Stimulated activated CD8-positive, alpha-beta memory T cell treated with anti-CD3 and anti-CD28 coated beads, Interleukin-4, amount 100 ng/mL, for 1 hour (primary cell): ENCODE measurements at places on chromosomes 3 and 15.

- DNase-seq, result no peak
These were observed 181.3 kb upstream of the WNT5A start for GRCh38 chr3:55668359-55668758.

GRCh38 chr15:37106490-37107001, 6.2 kb upstream of the MEIS2 start:
- no peak for DNase-seq

GRCh38 chr3:111465081-111465670, 76.8 kb upstream of the CD96 start:
- DNase-seq, result no peak

DNA sequence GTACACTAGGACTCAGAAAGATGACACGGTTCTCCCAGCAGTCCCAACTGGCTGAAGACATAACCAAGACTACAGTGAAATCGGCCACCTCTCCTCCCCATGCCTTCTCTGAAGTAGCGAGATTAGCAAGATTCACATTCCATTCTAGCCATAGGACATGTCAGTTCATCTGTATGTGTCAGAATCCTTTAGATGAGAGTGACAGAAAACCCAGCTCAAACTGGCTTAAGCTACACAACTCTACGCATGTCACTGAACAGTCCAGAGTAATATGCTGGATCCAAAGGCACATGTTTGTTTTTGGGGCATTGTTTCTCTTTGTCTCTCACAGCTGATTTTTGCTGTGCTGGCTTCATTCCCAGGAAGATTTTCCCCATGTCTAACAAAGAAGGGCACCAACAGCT, 75.8 kb downstream of the RARB start:
- DNase-seq, result no peak

DNA sequence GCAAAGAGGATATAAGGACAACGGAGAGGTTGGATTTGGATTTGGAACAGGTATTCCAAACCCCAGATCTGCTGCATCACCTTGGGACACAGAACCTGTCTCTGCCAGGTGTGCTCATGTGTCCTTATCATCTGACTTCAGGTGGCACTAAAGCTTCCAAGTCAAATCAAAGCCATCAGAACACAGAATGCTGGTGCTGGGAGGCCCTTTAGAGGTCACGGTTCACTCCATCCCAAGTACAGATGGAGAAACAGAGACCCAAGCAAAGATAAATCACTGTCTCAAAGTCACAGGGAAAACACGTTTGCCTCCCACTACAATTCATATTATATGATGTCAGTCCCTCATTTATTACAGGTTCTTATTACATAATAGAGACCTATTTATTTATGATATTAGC, 72.8 kb downstream of the HES1 start:
- no peak for DNase-seq

DNA sequence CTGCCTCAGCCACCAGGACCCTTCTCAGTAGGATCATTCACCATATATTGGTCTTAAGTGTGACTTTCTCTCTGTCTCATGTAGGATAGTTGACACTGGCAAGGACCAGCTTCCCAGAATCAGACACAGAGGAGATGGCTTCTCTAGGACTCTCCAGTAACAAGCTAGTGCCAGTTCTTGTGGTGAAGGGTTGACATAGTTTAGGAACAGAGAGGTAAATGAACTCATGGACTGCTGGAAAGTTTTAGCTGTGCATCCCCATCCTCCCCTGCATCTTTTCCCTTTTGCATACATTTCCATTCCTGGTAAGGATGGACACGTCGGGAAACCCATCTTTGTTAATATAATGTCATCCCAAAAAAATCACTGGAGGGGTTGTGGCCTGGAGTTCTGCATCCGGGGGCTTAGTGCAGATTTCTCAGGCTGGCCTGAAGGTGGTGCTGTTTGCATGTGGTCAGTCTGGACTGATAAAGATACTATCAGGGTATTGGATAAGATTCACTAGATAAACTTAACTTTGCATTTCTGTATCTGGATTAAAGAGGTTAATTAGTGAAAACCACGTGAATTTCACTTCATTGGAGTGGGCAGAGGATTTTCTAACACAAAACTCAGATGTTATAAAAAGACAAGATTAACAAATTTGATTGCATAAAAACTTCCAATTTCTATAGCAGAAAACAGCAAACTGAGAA, 110.8 kb downstream of the TBC1D2B start:
- DNase-seq, result no peak

- DNase-seq, result no peak
These were observed 514.4 kb upstream of the TBL1XR1 start for GRCh38 chr3:177711637-177712036.

DNA sequence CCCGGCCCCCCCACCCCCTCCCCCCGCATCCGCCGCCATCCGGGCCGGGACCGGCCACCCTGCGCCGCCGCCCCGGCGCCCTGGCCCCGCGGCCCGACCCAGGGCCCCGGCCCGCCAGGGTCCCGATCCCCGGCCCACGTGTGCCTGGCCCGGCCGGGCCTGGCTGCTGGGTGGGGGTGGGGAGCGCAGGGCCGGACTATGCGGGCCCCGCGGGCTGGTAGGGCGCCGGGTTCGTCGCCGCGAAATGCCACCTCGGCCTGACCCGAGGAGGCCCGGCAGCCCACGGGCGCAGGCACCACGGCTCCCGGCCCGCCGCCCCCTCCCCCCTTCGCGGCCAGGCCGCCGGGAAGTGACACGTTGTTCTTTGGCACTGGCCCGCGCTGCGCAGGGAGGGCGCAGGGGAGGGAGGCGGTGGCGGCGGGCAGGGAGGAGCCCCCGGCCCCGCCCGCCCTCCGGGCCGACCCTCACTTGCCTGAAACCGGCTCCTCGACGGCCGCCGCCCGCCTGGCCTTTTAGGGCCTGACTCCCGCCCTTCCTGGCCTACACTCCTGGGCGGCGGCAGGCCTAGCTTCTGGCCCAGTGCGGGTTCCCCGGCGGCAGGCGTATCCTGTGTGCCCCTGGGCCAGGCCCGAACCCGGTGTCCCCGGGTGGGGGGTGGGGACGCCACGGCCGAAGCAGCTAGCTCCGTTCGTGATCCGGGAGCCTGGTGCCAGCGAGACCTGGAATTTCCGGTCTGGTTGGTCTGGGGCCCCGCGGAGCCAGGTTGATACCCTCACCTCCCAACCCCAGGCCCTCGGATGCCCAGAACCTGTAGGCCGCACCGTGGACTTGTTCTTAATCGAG, 515 bp downstream of the EIF4G1 start:
- DNase-seq, result no peak

GRCh38 chr3:181761906-181762305, 50.2 kb downstream of the SOX2 start:
- no peak for DNase-seq

GRCh38 chr3:107560166-107560565, 37.4 kb downstream of the BBX start:
- no peak for DNase-seq

GRCh38 chr15:74831813-74832495, 5.5 kb downstream of the CPLX3 start:
- no peak for DNase-seq

DNA sequence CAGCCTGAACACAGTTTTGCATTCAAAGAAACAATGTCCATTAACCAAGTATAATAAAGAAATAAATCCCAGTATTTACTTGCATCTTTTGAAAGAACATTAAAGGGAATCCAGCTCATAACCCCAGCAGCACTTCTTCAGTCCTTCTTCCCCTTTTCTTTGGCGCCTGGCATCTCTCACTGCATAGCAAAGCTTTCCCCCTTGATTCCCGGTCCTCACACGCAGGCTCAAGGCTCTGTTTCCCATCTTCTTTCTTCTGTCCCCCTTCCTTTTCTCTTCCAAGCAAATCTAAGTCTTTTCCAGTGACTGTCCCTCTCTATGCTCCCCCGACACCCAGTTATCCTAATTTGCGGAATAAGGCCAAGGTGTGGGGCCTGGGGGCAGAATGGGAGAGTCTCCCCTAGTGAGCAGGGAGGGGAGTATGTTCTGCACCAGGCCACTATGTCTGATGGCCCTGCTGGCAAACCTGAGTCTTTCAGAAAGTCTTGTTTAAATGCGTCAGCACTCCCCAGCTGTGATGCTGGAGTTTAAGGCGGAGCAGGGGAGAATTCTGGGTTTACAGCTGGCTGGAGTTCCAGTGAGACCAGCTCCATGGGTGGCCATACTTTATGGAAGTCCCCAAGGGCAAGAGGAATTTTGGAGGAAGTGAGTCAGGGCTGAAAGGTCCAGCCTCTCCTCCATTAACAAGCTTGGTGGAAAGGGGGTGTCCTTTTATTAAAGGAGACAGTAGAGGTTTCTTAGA, 42.1 kb downstream of the GOLGA6A start:
- DNase-seq, result no peak
